CD4-positive, alpha-beta T cell treated with Interleukin-10 for 1 hour (primary cell): ENCODE measurements at places on chromosomes 7 and 10.

GRCh38 chr10:75620356-75620755 lies 188.9 kb downstream of the LRMDA start:
- no peak for DNase-seq

- DNase-seq, result no peak
Observed at GRCh38 chr10:128300290-128300824, 174.1 kb upstream of the MKI67 start.

DNA sequence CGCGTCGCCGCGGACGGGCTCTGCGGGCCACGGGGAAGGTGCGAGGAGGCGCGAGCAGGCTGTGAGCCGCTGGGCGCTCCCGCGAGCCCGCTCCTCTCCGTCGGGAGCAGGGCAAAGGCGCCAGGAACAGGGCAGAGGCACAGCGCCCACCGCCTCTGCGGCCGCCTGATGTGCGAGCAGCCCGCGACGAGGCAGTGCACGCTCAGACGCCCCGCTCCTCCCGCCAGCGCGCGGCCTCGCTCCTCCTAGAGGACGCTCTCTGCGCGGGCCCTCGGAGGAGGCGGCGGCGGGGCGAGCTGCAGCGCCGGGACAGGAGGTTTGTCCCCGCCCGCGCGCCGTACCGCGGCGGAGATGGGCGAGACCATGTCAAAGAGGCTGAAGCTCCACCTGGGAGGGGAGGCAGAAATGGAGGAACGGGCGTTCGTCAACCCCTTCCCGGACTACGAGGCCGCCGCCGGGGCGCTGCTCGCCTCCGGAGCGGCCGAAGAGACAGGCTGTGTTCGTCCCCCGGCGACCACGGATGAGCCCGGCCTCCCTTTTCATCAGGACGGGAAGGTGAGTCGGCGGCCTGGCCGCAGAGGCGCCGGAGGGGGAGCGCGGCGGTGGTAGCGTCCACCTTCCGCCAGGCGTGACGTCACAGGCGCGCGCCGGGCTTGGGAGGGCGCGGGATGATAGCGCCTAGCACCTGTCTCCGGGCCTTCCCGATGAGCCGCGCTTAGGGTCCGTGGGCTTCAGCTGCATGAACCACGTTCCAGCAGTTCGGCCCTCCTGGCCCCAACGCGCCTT lies 731 bp downstream of the LANCL2 start:
- peak; percentile 96 for DNase-seq

DNA sequence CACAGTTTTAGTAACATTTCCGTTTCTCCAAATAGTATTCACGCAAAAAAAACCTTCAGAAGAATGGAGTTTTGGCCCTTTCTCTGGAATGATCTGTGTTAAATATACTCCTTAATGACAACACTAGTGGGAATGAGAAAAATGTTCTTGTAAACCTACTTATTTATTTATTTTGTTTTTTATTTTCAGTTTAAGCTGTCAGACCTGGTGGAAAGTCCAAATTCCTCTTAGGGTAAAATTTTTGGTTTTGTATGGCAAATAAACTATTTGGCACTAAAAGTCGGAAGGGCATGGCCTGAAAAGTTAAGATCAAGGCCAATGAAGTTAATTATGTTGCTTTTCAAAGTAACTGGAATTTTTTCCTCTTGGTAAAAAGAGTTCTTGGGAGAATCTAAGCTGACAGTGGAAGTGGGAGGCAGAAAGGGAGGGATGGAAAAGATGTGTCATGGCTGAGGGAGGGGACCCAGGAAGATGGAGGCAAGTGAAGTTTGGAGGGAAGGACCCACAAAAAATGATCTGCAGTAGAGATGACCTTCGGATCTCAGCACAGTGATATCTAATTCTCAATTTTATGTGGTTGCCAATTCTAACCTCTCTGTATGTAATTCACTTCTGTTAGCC lies 33.5 kb upstream of the VPS41 start:
- DNase-seq, result no peak

GRCh38 chr7:774161-775109 lies 47.4 kb upstream of the PRKAR1B start:
- peak; percentile 65 for DNase-seq

- no peak for DNase-seq
Observed at GRCh38 chr10:114289096-114289436, 50.0 kb downstream of the VWA2 start.

- no peak for DNase-seq
Observed at GRCh38 chr10:30959836-30960210, 71.8 kb downstream of the ZNF438 start.
